Kidney (tissue), 22 donors: ENCODE measurements at places on chromosomes 2 and 18.

- DNase-seq: peak; percentile 24
Measured at GRCh38 chr2:202494300-202495229, 118.4 kb downstream of the BMPR2 start.

DNA sequence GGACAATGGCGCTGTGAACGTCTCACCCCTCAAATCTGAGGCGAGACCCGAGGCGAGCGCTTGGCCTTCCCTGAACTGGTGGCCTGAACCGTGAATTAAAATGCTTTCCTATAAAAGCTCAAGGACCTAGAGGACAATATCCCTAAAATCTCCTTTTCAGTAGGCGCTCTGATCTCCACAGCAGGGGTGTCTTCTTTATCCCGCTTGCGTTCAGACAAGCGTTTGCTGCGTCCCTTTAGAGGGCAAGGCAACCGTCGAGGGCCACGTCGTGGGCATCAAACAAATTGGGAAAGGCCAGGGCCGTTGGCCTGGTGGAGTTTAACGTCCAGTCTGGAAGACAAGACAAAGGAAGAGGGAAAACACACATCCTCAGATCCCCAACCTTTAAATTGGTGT lies 1.3 kb upstream of the RAX start:
- no peak for DNase-seq

DNA sequence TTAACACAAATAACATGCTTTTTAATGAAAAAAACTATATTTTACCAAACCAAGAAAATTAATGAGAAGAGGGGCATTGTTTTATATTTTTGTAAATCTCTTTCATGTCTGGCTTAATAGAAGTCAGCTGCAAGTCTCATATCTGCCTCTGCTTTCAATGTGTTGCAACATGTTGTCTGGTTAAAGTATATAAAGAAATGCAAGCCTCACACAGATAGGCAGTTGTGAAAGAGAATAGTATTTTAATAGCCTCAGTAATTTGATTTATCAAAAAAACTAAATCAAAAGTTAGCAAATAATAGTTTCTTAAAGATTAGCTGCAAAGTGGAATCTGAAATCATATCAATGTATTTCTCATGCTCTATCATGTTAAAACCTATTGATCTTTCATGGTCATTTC lies 52.9 kb upstream of the NCOA1 start:
- no peak for DNase-seq

DNA sequence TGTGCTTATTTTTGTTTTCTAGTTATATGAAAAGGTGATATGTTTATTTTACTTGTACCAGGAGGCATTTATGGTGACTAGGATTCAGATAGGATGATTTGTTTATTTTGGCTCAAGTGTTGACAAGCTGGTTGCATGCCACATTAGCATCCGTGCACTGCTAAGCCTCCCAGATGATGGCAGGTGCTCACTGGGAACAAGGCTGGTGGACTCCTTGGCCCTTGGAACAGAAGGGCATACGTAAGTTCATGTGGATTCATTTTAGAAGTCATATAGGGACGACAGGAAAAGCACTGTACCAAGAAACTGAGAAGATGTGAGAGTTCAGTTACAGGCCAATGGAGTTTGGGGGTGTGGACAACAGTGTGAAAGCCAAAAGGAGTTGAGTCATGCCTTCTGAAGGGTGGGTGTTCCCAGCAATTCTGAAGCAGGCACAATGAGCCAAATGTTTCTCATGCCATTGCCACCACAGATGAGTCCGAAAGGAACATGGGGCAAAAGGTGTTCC lies 166.2 kb downstream of the PHLPP1 start:
- DNase-seq: no peak

DNA sequence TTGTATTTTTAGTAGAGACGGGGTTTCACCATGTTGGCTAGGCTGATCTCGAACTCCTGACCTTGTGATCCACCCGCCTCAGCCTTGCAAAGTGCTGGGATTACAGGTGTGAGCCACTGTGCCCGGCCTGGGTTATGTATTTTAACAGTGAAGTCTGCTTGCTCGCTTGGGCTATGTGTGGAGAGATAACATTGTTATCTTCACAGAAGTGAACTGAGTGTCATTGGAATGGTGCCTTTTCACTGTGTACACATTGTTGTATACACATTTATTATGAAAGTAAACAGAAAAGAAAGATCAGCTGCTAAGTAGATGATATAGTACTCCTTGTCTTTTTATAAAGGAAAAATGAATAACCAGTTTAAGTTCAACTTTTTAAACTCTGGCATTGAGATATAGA lies 30.4 kb downstream of the RNF138 start:
- DNase-seq: no peak

DNA sequence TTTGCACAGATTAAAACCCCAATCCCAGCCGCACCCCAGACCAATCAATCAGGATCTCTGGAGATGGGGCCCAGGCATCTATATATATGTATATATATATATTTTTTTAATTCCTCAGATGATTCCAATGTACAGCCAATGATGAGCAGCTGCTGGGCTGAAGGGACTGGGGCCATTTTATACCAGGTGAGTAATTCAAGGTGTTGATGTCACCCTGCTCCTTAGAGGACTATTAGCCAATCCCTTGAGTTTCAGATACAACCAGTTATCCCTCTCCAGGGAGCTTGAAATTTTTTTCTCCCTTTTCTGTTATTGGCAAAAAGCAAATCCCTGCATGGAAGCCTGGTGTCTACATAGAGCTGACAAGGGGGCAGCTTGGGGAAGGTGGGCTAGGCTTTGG lies 59.8 kb downstream of the MCFD2 start:
- DNase-seq: no peak

DNA sequence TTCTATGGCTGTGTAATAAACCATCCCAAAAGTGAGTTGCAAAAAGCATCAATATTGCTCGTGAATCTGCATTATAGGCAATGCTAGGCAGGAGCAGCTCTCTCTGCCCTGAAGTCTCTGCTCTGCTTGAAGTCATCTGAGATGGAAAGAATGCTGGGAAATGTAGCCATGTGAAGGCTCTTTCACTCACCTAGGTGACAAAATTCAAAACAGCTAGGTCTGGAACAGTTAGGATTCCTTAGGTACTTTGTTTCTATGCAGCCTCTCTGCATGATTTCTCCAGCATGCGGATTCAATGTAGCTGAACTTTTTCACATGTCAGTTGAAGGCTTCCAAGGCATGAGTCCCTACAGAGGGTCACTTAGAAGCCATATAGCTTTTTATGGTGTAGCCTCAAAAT lies 1383.7 kb downstream of the LRP1B start:
- DNase-seq: no peak

DNA sequence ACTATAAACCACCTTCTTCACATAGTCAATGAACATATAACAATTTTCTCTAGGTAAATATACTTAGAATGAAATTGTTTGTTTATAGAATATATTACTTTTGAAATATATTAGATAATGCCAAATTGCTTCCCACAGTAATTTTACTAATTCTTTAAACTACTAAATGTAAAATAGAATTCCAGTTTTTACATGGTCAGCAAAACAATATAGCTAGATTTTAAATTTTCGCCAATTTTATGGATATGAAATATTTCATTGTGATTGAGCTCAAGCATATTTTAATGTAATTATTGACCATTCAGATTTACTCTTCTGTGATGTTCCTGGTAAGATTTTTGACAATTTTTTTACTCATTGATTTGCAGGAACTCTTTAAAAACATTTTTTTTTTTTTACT lies 444.6 kb downstream of the PARD3B start:
- DNase-seq: no peak

DNA sequence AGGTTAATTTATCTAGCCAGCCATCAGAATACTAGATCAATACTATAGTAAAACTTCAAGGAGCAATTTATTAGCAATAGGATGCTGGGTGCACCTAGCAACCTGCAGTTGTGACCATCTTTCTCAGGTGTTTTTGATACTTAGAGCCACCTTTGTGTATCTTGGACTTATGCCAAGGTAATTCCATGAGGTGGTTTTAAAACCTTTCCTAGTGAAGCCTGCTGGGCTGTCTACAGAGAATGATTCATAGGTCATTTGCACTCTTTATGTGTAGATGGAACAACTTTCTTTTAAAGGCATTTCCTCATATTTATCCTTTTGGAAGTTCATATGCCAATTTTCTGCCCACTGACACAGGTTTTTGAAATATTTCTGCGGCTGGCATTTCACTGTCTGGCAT lies 1030.1 kb upstream of the POU3F3 start:
- peak; percentile 12 for DNase-seq

DNA sequence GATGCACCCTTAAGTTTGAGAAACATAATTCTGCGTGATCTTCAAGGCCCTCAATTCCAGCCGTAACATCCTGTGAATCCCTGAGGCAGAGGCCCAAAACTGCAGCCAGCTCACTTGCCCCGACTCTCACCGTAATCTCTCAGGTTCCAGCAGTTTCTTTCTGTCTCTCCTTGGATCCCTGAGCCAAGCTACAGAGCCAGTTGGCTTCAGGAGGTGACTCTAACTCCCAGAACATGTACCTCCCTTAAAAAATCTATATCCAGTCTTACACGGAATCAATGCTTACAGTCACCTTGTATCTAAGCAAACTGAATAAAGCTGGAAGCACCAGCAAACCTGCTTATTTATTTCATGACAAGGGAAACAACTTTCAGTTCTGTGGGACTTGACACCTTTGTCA lies 300.4 kb downstream of the SETBP1 start:
- no peak for DNase-seq

GRCh38 chr2:141027221-141027620 lies 1103.6 kb downstream of the LRP1B start:
- no peak for DNase-seq

GRCh38 chr2:237132799-237133198 lies 47.1 kb downstream of the COPS8 start:
- DNase-seq: no peak

DNA sequence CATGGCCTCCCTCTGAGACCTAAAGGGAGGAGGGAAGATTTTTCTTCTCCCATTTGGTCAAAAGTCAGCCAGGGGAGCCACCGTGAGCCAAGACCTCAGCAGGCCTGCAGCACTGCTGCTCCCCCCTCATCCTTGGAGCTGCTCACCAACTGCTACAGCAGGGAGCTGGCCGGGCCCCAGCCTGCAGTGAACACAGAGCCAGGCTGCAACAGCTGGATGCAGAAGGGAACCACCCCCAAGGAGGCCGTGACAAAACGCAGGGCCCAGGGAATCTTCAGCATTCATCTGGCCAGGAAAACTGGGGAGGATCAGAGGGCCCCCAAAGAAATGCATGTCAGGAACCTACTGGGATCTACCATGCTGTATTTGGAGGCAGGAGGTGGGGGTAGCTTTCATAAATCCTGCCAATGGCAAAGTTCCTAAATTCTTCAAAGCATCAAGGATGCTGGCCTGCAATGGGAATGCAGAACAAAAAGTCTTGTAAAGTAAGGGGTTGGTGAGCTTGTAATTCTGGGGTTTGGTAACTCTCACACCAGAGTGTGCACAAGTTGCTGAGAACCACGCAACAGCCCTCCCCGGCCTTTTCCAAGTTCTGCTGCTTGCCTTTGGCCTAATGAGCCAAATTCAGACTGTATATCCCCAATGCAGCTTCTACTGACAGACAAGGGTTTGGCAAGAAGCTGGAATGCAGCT lies 61.0 kb downstream of the CACNB4 start:
- DNase-seq: no peak

DNA sequence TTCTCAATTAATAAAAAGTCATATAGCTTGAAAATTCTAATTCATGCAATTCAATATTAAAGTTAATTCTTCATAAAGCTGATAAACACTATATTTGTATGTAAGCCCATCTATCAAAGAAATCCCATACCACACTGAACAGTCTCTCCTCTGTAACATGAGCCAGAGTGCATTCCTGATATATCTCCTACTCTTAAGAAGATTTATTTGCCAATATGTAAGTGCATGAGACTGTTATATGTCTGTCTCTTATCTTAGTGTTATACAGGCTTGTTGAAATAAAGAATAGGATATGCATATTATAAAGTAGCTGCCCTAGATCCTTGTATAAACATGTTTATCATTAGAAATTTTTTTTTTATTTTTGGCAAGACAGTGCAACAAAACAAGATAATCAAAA lies 40.4 kb upstream of the TTC32 start:
- DNase-seq: no peak

- no peak for DNase-seq
Measured at GRCh38 chr2:182824056-182824766, 42.2 kb downstream of the FRZB start.
